ENCODE measurements at places on chromosomes 5 and 9.

DNA sequence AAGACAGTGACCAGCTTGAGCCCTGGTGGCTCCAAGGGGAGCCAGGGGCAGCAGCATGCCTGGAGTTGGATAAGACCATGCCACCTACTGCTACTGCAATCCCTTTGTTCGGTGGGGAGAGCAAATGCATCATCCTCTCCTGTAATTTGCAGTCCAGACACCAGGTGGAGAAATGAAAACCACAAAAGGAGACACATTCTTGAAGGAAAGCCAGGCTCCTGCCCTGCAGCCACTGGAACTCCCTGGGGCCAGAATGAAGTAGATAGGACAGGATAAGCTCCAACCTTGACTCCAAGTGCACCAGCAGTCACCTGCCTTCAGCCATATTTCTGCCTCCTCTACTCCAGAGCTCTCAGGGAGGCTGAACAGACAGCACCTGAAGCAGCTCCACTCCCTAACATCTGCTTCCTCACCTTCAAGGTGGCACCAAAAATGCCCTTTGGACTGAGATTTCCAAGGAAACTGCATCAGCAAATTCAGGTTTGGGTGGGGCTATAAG is 65.1 kb upstream of the IQGAP2 start:
- peak; percentile 53 for DNase-seq

- no peak for DNase-seq
Measured at GRCh38 chr9:86503314-86503713, 149.1 kb upstream of the TUT7 start.

- DNase-seq: no peak
Measured at GRCh38 chr5:172175263-172175719, 12.7 kb downstream of the STK10 start.

- DNase-seq: no peak
Measured at GRCh38 chr5:68041293-68041692, 174.3 kb upstream of the PIK3R1 start.

GRCh38 chr5:78253201-78253600 is 41.3 kb downstream of the AP3B1 start:
- no peak for DNase-seq

- DNase-seq: no peak
Measured at GRCh38 chr9:18421391-18421790, 52.6 kb upstream of the ADAMTSL1 start.

- no peak for DNase-seq
Measured at GRCh38 chr9:38007016-38007415, 62.0 kb downstream of the SHB start.

- DNase-seq: no peak
Measured at GRCh38 chr5:123951582-123951977, 439.6 kb downstream of the CSNK1G3 start.

DNA sequence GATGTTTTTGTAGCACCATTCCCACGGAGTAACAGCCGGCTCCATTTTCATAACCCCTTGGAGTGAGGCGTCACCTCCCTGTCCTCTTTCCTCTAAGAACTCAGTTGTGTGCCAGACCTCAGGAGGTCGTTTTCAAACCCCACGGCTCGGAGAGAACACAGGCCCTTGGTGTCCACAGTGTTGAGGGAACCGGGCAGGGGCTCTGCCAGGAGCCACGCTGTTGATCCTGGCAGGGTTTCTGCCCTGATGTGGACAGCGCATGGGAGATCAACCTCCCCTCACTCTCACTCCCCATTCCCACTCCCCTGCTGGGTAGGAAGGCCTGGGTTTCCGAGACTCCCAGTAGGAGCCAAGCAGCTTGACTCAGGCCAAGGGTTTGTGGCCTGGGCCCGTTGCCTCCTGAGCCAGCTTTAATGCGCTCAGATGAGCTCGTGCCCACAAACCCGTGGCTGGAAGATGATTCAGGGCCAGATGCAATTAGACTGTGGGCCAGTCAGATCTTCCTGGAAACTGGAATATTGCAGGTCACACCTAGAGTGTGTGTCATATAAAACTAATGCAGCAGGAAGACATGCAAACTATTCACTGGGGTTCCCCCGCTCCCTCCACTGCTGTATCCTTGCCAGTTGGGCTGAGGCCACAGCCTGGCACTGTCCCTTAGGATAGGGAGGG is 133.4 kb downstream of the SLC12A2 start:
- no peak for DNase-seq

DNA sequence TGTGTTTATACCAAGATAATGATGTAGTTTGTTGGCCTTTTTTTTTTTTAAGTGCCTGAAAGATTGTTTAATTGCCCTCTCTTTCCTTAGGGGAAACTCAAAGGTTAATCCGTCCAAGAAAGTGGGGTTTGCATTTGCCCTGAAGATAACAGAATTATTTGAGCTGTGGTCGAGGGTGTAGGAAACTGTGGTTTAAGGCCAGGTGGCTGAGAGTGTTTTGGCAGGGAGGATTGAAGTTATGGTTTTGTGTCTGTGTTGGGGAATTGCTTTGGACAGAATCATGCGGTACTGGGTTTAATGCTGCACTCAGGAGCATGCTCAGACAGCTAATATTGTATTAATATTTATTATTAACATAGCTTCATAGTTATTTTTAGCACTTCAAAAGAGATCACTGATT is 509.8 kb downstream of the EBF1 start:
- no peak for DNase-seq

- peak; percentile 16 for DNase-seq
Measured at GRCh38 chr5:81971111-81971711, 612 bp upstream of the ATG10 start.

- no peak for DNase-seq
Measured at GRCh38 chr9:72718503-72718902, 197.1 kb downstream of the TMC1 start.

GRCh38 chr9:28866951-28867350 is 1293.7 kb upstream of the C9orf72 start:
- DNase-seq: no peak

GRCh38 chr9:79123415-79123814 is 448.4 kb upstream of the TLE4 start:
- no peak for DNase-seq

DNA sequence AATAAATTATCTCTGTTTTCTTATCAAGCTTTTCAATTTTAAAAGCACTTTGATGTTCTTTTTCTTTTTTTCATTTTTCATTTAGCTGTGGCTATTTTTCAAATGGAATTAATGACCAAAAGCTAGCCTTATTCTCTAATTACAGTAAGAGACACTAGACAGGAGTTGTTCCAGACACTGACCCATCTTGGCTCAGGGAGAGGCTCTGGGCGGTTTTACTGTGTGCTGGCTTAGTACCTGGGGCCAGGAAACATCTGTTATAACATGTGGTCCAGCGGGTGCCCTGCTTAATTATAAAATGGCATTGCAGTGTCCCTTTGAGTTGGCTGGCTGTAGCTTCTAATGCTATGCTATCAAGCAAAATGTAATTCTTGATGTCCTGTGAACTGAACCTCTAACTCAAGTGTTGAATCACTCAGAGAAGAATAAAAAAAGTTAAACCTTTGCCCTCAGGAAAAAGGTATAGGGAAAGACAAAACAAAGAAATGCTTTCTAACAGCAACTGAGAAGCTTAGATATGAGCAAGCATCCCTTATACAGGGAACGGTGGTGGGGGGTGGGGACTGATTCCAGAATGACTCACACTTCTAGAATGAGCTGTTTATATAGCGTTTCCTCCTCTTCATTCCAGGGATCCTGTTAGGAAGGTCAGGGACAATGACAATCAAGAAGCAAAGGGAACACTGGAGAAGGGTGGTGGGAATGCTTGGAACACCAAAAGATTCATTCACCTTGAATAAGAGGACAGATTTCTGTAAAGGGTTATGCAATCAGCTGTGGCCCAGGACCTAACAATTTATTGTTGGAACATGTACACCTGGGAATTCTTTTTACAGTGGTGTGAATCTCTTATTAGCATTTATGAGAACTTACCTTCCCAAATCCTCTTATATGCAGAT is 58.7 kb upstream of the NFIB start:
- no peak for DNase-seq

DNA sequence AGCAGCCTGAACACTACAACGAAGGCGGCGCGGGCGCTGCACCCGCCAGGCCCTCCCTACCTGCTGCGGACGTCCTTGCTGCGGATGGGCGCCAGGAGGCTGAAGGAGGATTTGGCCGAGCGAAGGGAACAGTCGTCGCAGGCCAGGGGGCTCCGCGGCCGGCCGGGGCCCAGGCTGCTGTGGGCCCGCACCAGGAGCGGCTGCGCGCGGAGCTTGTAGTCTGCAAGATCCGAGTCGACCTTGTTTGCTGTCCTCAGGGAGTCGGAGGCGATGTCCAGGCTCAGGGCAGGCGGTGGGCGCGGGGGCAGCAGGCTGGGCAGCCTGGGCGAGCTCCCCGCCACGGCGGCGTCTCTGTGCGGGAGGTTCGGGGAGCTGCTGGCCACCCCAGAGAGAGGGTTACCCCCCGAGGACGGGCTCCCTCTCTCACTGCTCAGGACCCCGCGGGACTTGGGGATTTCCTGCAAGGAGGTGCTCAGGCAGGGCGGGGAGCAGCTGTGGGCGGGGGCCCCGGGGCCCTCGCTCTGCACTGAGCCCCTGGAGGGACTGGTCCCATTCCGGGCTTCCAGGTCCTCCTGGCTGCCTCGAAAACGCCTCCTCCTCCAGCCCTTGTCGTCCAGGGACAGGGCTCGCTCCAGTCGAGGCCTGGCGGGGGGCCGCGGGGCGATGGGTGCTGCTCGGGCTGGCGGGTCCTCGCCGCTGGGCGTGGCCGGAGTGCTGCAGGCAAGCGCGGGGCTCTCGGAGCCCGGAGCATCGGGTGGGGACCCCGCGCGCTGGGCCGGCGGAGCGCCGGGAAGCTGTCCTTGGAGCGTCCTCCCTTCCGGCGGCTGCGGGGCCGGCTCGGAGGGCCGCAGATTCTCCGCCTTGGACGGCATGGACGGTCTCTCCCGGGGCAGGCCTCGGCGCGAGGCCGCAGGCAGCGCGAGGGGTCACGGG is 831 bp downstream of the INPP5E start:
- DNase-seq: no peak

GRCh38 chr9:93012963-93013855 is 45.3 kb upstream of the SUSD3 start:
- no peak for DNase-seq

DNA sequence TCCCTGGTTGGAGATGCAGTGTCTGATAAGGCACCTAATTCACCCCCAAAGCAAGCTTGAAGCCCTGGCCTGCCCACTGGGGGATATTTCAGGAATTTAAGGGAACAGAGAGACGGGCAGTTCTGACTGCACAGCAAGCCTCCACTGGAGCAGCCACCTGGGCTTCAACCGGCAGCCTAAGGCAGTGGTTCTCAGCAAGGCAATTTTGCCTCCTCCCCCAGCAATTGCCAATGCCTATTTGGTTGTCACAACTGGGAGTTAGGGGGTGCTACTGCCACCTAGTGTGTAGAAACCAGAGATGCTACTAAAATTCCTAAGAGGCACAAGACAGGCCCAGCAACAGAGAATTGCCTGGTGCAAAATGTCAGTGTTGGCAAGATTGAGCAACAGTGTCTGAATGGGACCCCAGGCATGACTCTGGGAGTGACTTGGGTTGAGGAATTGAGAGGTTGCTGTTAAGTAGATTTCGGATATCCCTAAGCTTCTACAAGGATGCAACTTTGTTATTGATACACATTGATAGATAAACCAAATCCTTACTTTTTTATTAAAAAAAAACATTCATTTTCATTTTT is 58.7 kb upstream of the CTSL start:
- no peak for DNase-seq

DNA sequence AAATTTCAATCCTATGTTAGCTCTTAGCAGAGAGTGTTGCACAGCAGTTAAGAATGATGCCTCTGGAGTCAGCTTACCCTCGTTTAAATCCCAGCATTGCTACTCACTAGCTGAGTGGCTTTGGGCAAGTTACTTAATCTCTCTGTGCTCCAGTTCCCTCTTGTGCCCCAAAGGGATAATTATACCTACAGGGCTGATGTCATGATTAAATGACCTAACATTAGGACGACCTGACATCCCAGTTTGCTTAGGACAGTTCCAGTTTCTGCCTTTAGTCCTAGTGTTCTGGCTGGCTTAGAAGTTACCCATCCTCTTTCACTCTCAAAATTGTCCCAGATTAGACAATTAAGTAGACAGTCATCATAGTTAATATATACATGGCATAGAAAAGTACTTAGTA is 4.3 kb upstream of the RAI14 start:
- DNase-seq: no peak

- DNase-seq: no peak
Measured at GRCh38 chr5:179310439-179311090, 34.7 kb downstream of the ADAMTS2 start.

DNA sequence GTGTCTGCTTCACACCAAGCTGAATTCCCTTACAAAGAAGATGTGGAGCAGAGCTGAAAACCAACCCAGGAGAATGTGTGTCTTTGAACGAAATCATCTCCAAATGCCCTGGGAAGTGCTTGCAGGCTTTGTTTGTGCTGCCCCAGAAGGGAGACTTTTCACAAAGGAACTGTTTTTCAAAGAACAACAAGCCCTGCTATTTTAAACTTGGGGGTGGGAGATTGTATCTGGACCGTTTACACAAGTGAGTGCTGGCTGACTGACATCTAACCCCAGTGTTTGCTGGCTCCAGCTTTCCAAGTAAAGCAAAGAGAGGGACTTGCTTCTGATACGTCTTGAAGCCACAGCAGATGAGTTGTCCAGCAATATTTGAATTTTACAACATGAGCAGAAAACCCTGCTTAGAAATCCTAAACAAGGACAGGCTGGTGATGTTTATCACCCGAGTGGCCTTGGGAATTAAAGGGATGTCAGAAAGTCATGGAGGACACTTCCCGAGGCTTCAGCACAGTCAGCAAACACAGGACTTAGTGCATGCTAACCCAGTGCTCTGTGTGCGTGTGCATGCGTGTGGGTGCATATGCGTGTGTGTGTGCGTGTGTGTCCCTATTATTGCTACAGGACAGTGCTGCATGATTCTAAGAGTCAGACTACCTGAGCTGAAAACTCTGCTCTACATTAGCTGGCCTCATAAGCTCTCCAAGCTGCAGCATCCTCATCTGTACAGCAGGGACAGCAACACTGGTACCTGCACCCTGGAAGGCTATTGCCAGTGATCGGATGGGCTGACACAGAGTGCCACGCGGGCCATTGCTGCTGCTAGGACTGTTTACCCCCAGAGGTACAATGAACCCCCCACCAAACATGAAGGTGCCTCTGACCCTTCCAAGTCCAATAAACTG is 1.4 kb downstream of the ADAMTS12 start:
- no peak for DNase-seq

GRCh38 chr5:132692632-132692967 is 18.8 kb downstream of the IL4 start:
- DNase-seq: no peak

DNA sequence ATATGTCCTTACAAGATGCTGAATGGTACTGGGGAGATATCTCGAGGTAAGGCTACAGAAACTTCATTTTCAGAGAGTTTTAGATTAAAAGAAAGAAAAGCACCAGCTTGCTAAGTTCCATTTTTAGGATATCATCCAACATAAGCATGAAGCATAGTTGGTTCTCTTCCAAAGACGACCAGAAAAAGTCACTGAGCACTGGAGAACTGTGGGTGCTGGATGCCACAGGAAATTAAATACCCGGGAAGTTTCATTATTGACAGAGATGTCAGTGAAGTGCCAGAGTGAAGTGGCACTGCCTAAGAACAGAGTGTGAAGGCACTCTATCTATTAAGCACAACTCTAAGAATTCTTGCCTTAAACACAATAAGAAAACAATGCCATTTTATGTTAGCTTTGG is 76.8 kb downstream of the PIK3R1 start:
- DNase-seq: no peak

- no peak for DNase-seq
Measured at GRCh38 chr5:66002415-66002814, 76.0 kb downstream of the ERBIN start.

GRCh38 chr5:153523831-153524230 is 33.4 kb downstream of the GRIA1 start:
- DNase-seq: no peak

GRCh38 chr5:147743012-147743411 is 39.5 kb downstream of the JAKMIP2 start:
- no peak for DNase-seq

GRCh38 chr9:76600007-76600615 is 141.1 kb downstream of the GCNT1 start:
- DNase-seq: no peak

Measured in renal cortex interstitium (tissue), 15 donors.